Left lung (tissue), 14 donors: ENCODE measurements at places on chromosomes 7 and 10. TPM values are rescaled to one million over a fixed set of nuclear protein-coding genes. Genes with fewer than 3 reads are reported as not detected.

PPP1R17 gene
- total RNA-seq: not detected

NEUROD6 gene
- not detected for total RNA-seq

OPN1SW gene
- not detected for total RNA-seq

TCAF2 gene
- 1.8 TPM for total RNA-seq

HTR5A gene
- total RNA-seq: not detected

SFTPA1 gene
- total RNA-seq: 3,930 TPM

CFAP43 gene
- 7.4 TPM for total RNA-seq

EPO gene
- not detected for total RNA-seq

CLDN3 gene
- total RNA-seq: 23.8 TPM

SEM1 gene
- total RNA-seq: 39.3 TPM

RASSF4 gene
- 54.7 TPM for total RNA-seq

FAM237B gene
- total RNA-seq: not detected

IL6 gene
- 9.4 TPM for total RNA-seq

GRM8 gene
- not detected for total RNA-seq

MYOF gene
- 241 TPM for total RNA-seq

SRRM3 gene
- 2.0 TPM for total RNA-seq

TLL2 gene
- 0.09 TPM for total RNA-seq

ADAM12 gene
- total RNA-seq: 22.4 TPM

PYROXD2 gene
- 8.2 TPM for total RNA-seq

NUTM2E gene
- total RNA-seq: not detected

PLAC9 gene
- total RNA-seq: 35.0 TPM

VSTM2A gene
- not detected for total RNA-seq

NODAL gene
- not detected for total RNA-seq

PRF1 gene
- 15.0 TPM for total RNA-seq

CYP3A4 gene
- total RNA-seq: not detected

TPST1 gene
- total RNA-seq: 45.6 TPM

CRYGN gene
- not detected for total RNA-seq

ITPRID1 gene
- total RNA-seq: not detected

RHOBTB1 gene
- 13.1 TPM for total RNA-seq

PON3 gene
- total RNA-seq: 49.3 TPM

PTPN20 gene
- 7.1 TPM for total RNA-seq

CYP3A7 gene
- 0.37 TPM for total RNA-seq
